ENCODE measurements at places on chromosomes 4 and X.

GRCh38 chr4:106986486-106986885 is 49.6 kb downstream of the DKK2 start:
- DNase-seq = no peak

- no peak for DNase-seq
These were observed 110.6 kb upstream of the PNPLA4 start for GRCh38 chrX:8037593-8038348.

GRCh38 chr4:48687313-48688051 is 92.6 kb downstream of the FRYL start:
- no peak for DNase-seq

DNA sequence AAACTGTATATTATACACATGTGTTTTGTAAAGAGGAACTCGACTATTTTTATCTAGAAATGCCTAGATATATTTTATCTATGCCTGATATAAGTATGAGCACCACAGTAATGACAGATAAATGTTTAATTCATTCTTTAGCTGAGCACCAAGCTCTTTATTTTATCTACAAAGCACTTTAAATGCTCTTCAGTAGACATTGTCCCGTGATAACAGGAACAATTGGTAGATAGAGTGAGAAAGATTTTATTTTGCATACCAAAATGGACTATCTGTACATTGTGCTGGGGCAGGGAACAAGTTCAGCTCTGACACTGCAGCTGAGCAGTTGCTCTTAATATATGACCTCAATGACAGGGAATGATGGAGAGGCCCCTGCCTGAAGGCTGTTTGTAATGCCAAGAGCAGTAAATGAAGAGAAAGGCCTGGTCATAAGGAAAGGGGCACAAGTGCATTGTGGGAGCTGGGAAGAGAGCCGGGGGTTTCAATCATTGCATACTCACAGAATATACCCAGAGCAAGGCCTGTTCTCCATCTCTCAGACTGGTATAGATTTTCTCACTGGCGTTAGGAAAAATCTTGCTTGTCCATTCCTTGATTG is 57.3 kb downstream of the SEPTIN11 start:
- no peak for DNase-seq

DNA sequence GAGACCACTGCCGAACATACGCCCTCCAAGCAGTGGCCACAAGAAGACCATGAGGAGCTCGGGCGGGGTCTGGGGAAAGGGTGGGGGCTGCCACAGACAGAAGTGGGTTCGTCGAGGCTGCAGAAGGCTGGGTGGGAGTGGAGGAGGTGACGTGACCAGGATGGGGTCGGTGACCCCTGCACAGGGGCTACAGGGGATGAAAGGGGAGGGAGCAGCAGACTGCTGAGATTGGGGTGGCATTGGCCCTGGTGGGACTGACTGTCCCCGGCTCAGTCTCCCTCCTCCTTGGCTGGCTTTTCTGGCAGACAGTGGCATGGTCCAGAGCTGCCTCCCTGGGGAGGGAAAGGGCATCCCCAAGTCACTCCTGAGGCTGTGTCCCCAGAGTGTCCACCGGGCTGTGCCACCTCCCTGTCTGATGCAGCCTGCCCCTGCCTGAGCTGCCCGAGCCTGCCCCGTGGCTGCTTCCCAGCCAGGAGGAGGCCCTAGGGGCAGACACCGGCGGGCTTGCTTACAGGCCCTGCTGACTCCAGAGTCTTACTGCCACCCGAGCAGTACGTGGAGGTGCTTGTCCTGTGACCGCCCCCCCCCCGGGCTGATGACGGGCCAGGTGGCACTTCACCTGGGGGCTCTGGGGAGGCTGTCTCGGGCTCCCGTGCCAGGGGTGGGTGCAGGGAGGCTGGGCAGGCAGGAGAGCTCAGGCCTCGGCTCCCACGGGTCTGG is 7.2 kb downstream of the SH3BP2 start:
- DNase-seq = no peak

DNA sequence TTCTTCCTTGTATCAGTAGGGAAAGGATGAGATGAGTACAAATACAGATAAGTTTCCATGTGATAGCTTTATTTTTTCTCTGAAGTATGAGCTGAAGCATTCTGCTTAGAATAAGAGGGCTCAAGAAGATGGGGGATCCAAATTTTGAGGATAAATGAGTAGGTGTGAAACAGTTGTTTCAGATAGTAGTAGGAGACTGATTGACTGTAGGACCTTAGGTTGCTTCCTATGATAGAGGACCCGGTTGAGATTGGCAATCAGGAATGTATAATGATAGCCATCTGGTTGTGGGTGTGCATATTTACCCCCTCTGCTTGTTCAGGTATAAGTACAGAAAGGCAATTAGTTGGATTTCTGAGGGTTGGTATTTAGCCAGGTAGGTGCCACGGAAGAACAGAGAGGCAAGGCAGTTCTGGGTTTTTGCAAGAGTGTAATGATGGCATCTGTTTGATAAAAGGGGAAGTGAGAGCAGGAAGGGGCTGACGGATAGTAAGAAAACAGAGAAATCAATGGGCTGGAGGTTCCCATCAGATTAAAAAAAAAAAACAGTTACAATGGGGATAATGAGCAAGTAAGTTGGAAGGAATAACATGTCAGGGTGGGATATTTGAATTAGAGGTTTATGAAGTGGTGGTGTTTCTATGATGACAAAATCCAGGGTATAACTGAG is 13.7 kb downstream of the OCRL start:
- no peak for DNase-seq

DNA sequence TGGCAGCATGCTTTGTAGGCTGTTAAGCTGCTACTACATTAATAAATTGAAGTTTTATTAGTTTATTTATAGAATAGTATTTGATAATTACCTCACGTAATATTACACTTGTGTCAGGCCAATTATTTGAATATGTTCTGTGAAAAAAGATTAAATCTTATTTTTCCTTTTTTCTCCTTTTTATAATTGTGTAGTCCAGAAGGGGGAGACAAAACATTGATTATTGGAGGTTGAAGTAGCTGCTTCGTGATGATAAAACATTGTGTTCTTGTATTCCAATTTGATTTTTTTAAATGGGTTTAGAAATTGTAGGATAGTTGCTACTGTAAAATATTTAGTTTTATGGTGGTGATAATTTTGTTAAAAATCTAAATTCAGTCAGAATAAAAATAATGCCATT is 85.7 kb downstream of the DIAPH2 start:
- DNase-seq = no peak

DNA sequence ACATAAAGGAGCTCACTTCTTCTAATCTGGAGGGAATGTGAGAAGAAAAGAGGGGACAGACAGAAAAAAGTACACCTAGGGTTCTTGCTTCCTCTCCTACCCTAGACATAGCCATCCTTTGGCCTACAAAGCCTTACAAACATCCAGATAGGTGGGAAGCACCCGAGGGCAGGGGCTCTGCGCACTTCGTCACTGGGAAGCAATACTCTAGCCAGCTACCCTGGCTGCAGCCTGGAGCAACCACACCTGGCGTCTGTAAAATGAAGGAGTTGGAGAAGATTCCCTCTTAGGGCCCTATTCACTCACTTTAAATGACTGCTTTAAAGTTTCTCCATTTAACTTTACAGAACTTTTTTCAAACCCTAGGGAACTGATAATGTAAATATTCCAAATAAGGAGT is 65.7 kb upstream of the NOCT start:
- no peak for DNase-seq

GRCh38 chrX:57380026-57380796 is 93.7 kb downstream of the FAAH2 start:
- DNase-seq = no peak

DNA sequence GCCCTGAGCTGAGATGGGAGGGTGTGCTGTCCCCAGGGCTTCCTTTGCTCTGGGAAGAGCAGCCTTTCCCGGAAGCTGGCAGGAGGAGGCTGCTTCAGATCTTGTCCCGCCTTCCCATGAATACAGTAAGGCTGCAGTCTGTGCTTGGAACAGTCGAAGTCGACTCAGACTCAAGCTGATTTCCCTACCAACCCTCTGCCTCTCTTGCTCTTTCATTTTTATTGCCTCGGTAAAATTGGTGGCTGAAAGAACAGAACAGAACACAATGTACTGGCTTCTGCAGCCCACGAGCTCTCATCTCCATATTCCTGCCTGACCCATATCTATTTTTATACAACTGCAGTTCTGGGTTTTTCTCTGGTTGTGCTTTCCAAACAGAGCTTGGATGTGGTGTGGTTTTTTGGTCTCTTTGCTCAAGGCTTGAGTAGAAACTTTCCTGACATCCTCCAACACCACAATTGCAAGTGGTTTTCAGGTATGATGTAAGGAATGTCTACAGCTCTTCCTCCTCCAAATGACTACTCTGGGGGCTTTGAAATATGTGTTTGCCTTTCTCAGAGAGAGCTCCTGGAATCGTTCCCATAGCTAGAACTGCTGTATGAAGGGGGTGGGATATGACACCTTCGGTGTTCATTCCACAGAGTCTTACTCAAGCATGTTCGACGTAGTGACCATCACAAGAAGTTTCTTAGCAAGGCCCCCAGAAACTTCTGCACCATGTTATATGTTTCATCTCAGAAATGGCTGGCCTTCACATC is 61.3 kb downstream of the ENPP6 start:
- DNase-seq = no peak

DNA sequence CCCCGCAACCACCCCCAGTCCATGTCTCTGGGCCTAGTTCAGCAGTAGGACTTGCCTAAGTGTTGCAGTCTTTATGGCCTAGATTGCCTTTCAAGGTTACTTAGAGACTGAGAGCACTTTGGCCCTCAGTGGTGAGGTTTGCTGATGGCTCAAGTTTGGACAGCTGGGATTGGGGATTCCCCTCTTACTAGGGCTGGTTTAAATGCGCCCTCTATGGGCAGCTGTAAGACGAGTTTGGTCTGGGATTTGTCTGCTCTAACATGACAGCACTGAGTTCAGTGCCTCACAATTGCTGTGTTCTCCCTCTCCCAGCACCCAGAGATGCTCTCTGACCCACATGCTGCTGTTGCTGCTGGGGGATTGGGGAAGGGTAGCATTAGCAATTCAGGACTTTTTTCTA is 23.1 kb downstream of the DACH2 start:
- DNase-seq = no peak

- DNase-seq = peak; percentile 60
These were observed 143.5 kb upstream of the GALNT7 start for GRCh38 chr4:173025131-173025530.

GRCh38 chr4:183602557-183603027 is 56.4 kb downstream of the RWDD4 start:
- DNase-seq = no peak

- DNase-seq = no peak
These were observed 543.8 kb upstream of the DIAPH2 start for GRCh38 chrX:96140796-96141195.

GRCh38 chrX:139725720-139726119 is 17.8 kb upstream of the MCF2 start:
- DNase-seq = no peak

GRCh38 chr4:175215657-175216056 is 297.5 kb downstream of the ADAM29 start:
- no peak for DNase-seq

GRCh38 chrX:69395306-69395705 is 108.8 kb upstream of the NALF2 start:
- DNase-seq = no peak

DNA sequence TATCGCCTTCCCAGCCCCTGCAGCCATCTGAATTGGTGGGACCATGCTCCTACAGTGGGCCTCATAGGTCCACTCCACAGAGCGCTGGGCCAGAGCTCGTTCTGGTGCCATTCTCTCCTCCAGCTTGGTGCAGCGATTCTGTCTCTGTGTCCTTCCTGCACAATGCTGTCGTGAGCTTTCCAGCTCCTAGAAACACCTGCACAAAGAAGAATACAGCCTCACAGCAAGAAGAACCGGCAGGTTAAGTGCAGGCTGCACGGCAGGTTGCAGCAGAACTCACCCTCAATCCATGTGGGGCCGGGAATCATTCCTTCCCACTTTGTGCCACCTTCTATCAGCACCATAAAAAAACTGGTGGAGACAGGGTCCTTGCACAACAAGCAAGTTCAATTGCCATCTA is 101.2 kb upstream of the ENPP6 start:
- no peak for DNase-seq

GRCh38 chr4:164221631-164222030 is 532.3 kb upstream of the SMIM31 start:
- no peak for DNase-seq

GRCh38 chr4:140344621-140345020 is 28.8 kb upstream of the SCOC start:
- DNase-seq = no peak

DNA sequence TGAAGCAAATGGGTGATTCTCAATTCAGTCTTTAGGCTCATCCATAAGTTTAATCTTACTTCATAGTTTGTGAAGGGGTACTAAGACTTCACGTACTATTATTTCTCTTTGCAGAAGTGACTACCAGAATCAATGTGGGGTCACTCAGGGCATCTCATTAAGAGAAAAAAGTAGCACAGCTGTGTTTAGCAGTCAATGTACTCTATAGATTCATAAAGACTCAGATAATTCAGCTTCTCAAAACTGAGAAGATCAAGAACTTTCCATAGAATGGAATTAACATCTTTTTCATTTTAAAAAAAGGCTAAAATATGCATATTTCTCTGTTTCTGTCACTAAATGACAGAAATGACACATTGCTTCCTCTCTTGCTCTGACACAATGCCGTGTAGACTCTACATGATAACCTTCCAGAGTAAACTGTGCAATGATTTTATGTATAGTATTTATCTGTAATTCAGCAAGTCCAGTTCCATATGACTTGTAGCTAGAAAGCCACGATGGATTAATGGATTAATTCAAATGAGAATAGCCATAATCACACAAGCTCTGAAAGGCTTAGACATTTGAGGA is 20.3 kb upstream of the LSM6 start:
- DNase-seq = no peak

DNA sequence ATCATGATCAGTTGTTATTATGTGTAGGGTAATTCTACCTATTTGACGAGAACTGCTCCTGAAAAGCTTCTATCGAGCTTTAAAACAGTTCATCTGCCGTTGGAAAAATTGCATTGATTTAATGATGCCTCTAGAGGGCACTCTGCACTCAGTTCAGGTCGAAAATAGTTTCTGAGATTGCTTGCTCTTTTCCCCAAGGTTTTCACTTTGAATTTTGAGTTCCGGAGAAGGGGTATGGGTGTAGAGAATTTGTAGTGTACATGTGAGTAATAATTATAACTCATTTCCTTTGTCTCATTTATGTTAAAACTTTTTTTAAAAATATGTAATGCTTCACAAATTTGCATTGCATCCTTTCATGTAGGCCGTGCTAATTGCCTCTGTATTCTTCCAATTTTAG is 28.4 kb upstream of the TNIP3 start:
- peak; percentile 2 for DNase-seq

DNA sequence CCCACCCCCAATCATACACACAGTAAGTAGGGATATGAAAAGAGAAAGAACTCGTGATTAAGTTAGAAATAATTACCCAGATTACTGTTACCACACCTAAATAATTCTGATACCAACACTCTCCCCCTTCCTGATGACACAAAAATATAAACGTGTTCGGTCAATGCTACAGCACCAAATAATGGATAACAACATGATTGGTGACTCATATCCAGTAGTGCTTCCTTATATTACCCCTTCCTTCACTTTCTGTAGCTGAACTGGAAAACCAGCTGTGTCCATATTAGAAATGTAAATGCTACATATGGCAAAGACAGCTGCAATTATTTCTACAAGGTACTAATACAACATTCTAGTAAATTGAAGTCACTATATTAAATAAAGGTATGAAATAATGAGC is 20.8 kb downstream of the EIF4E start:
- DNase-seq = no peak

- no peak for DNase-seq
These were observed 2189.6 kb downstream of the PCDH7 start for GRCh38 chr4:32909736-32910135.
